ENCODE measurements at places on chromosomes 3 and 15. TPM values are rescaled to one million over a fixed set of nuclear protein-coding genes. Genes with fewer than 3 reads are reported as not detected.
A peak's percentile ranks its signal among the peaks of the same experiment; 100 is the strongest.

DNA sequence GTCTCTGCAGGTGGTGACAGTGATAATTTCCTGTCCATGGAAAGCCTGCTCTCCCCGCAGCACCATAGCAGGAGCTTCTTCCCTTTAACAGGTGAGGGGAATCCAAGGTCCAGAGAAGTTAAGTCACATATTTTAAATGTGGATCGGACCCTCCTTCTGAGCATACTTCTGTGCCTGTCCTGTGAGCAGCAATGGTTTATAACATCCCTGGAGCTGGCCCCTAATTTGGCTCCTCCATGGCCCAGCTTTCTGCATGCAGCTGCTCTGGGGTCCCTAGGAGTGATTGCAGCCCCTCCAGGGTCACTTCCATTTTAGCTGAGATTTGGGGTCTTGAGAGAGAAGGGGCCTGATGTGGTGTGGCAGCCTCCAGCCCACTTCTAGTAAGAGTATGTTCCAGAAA is 127.8 kb downstream of the EEFSEC start:
- H3K27ac ChIP-seq = peak overlapping the region; percentile 18
- no peak overlapping the region for H3K4me3 ChIP-seq
- peaks cover 33% of the 10 kb centered on the region for H3K4me1 ChIP-seq
- DNase-seq = no peak
- no peaks in the 10 kb centered on the region for H3K27me3 ChIP-seq

DNA sequence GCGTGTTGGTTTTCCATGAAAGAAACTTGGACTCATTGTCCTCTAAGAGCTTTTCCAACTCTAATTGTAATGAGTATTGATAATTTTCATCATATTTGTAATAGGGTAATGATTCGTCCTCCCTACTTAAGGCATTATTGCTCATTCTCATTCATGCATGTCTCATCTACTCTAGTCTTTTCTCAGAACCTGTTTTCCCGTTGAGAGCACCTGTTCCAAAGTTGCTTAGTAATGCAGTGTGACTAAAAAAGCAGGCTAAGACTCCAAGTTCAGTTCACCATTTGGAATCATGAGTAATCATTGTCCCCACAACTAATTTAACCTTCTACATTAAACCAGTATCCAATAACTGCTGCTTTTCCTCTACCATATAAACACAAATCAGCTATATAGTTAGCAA is 84.0 kb downstream of the FILIP1L start:
- no peaks in the 10 kb centered on the region for H3K36me3 ChIP-seq
- H3K27me3 ChIP-seq = no peaks in the 10 kb centered on the region
- DNase-seq = no peak

Gene SERINC4
- total RNA-seq = 0.15 TPM

Gene LRRC31
- not detected for total RNA-seq

Measured in endodermal cell (in vitro differentiated cells).